Astrocyte (in vitro differentiated cells and primary cell): ENCODE measurements at places on chromosomes 16 and 17. TPM values are rescaled to one million over a fixed set of nuclear protein-coding genes. Genes with fewer than 3 reads are reported as not detected.
A peak's percentile ranks its signal among the peaks of the same experiment; 100 is the strongest.

GRCh38 chr17:61160204-61160603 lies 239.4 kb upstream of the TBX2 start:
- no peak for DNase-seq

- no peak for DNase-seq
Measured at GRCh38 chr17:15266325-15267125, 1.4 kb upstream of the PMP22 start.

DNA sequence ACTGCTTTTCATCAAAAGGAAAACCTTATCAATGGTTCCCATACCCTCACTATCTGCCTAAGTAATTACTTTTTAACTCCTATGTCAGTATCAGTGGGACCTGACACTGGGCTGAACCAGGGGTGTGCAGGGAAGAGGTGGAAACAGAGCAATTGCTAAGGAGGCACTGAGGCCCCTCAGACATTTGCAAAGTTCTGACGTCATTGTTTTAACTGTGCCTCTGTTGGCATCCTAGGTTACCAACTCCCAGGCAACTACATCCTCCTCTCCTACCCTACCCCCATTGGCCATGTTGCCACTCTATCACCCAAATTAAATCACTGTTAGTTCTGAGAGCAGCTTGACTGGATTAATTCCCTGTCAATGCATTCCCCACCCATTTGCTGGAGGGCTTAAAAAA lies 8.0 kb upstream of the WWOX start:
- DNase-seq = no peak

DNA sequence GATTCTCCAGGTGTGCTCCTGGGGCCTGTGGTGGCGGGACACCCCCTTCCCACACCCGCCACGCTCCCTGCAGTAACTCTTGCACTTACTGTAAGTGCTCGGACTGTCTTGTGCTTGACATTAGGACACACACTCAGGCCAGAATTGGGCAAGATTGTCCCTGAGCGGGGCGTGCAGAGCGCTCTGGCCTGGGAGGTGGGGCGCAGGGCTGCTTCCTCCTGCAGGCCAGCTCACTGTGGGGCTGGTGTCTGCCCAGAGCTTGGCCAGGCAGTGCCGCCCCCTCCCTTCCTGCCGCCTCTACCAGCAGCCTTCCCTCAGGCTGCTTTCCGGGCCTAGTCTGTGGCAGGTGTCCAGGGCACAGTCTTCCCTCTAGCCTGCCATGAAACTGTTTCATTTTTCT lies 6.1 kb upstream of the ATP6V0C start:
- no peak for DNase-seq

DNA sequence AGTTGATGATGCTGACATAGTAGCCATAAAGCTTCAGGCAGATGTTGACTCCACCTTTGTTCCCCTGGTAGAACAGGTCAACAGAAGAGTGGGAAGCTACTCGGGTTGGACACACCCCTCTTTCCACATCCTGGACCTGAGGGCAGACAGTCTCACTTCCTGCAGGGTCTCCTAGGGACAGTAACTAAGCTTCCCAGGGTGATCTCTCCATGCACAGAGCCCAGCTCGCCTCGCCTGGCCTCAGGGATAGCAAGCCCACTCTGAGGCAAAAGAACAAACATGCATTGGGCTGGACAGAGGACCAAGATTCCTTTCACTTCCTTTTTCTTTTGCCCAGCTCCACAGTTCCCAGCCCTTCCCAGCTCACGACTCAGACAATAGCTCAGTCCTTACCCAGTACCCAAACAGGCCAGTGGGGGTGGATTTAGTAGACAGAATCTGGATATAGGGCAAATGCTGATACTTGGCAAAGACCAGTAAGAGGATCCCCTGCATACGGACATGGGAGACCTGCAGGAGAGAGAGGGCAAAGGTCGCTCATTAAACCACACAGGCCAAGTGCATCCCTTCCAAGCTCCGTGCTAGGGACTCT lies 7.0 kb downstream of the INPP5K start:
- no peak for DNase-seq

- no peak for DNase-seq
Measured at GRCh38 chr17:6775871-6776405, at the start of gene FBXO39. TSS of gene FBXO39 (plus strand) at chr17:6776215. CDS start at chr17:6779869, 3,654 bp downstream.

- no peak for DNase-seq
Measured at GRCh38 chr17:62866471-62866870, 58.4 kb upstream of the MARCHF10 start.

GRCh38 chr17:28959471-28959871 lies 8.2 kb upstream of the PHF12 start:
- DNase-seq = no peak

DNA sequence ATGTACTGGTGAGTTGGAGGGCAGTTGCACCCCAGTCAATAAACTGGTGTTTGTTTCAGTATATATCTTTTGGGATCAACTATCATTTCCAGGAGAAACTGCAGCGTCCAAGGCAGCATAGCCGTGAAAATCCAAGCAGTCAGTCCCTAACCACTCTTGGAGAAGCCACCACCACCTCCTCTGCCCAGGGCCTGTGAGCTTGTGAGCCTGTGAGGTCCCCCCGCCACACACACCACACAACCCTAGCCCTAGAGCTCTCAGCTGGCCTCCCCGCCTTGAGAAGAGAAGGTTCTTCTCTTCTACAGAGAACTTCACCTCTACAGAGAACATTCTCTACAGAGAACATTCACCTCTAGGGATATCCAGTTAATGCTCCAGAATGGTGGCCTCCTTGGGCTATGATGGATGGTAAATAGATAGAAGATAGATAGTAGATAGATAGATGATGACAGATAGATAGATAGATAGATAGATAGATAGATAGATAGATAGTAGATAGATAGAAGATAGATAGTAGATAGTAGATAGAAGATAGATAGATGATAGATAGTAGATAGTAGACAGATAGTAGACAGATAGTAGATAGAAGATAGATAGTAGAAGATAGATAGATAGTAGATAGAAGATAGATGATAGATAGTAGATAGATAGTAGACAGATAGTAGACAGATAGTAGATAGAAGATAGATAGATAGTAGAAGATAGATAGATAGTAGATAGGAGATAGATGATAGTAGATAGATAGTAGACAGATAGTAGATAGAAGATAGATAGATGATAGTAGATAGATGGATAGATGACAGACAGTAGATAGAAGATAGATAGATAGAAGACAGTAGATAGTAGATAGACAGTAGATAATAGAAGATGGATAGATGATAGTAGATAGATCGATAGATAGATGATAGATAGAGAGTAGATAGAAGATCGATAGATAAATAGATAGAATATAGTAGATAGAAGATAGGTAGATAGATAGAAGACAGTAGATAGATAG lies 13.7 kb downstream of the ALOX15B start:
- no peak for DNase-seq

GRCh38 chr16:64391063-64391600 lies 730.7 kb downstream of the CDH11 start:
- DNase-seq = peak; percentile 57

- no peak for DNase-seq
Measured at GRCh38 chr17:6426356-6427101, 8.4 kb downstream of the AIPL1 start.

GRCh38 chr17:64253470-64253869 lies 9.6 kb downstream of the TEX2 start:
- DNase-seq = no peak

DNA sequence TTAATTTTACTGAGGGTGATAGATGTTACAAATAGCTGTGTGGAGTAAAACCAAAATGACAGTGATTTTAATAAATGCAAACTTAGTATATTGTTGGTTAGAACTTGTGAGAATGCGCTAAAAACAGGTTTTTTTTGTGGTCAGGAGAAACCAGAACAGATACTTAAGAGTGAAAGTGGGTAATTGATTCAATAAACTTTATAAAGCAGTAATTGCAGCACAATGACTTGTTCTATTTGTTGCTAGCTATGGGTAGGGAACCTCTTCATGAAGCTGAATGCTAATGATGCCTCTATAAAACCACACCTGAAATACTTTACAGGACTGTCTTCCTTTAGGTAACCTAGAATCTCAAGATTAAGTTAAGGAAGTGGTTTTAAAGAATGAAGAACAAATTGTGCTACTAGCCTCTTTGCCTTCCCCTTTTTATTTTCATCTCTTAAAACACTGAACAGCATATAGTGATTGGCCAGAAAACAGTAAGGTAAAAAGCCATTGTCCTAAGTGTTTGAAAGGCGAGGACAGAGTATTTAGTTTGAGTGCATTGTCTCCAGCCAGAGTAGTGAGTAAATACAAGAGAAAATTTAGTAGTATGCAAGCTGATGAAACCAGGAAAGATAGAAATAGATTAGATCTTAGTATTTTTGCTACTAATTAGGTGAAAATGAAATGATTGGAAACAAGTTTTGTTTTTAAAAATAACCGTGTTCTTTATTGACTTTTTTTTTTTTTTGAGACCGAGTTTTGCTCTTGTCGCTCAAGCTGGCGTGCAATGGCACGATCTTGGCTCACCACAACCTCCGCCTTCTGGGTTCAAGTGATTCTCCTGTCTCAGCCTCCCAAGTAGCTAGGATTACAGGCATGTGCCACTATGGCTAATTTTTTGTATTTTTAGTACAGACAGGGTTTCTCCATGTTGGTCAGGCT lies 6.0 kb downstream of the GGNBP2 start:
- no peak for DNase-seq

GRCh38 chr16:84656649-84657048 lies 8.3 kb downstream of the KLHL36 start:
- DNase-seq = no peak

DNA sequence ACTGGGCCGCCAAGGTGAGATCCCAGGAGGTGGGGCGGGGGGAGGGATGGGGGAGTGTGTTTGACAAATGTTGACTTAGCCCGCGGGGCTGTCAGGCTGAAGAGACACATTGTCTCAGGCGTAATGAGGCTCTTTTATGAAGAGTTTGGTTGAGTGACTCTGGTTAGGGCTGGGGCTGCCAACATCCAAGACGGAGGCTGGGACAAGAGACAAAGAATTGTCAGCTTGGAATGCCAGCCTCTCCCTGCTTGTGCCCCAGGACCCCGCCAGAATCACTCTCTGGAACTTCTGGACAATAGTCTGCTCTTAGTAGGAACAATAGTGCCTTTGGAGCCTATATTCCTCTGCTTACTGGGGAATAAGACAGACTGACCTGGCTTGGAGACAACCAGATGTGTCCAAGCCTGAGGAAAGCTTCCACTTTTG lies 24.0 kb downstream of the PCTP start:
- DNase-seq = no peak

- no peak for DNase-seq
Measured at GRCh38 chr16:66176111-66176510, 190.4 kb upstream of the CDH5 start.

- DNase-seq = no peak
Measured at GRCh38 chr16:25184771-25185170, 32.0 kb upstream of the AQP8 start.

DNA sequence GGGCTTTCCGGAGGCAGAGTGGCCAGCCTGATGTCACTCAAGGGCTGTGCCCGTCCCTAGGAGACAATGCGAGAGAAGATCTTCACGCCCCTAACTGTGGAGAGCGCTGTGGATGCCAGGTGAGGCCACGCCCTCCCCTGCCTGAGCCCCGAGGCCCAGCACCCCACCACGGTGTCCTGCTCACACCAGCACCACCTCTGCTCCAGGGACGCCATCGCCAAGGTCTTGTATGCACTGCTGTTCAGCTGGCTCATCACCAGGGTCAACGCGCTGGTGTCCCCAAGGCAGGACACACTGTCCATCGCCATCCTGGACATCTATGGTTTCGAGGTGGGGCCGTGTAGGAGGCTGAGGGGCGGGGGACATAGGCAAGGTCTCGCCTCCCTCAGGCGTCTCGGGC lies 27.8 kb downstream of the MYO15A start:
- no peak for DNase-seq

GRCh38 chr16:48556243-48556912 lies 53.6 kb downstream of the N4BP1 start:
- no peak for DNase-seq

GRCh38 chr17:78539781-78540180 lies 37.4 kb downstream of the DNAH17 start:
- DNase-seq = no peak

DNA sequence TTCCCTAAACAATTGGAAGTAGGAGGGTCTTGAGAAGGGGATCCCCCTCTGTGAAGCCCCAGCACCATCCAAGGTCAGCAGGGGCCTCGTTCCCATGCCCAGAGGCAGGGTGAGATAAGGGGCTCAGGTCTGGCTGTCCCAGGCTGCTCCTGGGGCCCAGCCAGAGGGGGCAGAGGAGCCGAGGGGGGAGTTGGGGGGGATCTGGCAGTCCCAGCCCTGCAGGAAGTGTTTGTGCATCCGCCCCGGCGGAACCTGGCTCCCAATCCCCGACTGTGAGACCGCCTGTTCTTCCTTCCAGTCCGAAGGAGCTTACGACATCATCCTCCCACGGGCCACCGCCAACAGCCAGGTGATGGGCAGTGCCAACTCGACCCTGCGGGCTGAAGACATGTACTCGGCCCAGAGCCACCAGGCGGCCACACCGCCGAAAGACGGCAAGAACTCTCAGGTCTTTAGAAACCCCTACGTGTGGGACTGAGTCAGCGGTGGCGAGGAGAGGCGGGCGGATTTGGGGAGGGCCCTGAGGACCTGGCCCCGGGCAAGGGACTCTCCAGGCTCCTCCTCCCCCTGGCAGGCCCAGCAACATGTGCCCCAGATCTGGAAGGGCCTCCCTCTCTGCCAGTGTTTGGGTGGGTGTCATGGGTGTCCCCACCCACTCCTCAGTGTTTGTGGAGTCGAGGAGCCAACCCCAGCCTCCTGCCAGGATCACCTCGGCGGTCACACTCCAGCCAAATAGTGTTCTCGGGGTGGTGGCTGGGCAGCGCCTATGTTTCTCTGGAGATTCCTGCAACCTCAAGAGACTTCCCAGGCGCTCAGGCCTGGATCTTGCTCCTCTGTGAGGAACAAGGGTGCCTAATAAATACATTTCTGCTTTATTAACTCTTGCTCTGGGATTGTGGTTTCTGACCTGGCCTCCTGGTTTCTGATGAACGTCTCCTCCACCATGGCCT lies 14.9 kb downstream of the GPRC5C start:
- DNase-seq = no peak

- no peak for DNase-seq
Measured at GRCh38 chr16:71885261-71885650, 1.3 kb upstream of the ZNF821 start.

GRCh38 chr17:6231886-6232731 lies 161.9 kb downstream of the WSCD1 start:
- DNase-seq = peak; percentile 55

GRCh38 chr16:47109361-47109760 lies 34.4 kb downstream of the NETO2 start:
- no peak for DNase-seq

The C1QTNF1 gene
- 1.8 and 2.2 TPM in 2 replicates for total RNA-seq

The TBC1D3E gene
- total RNA-seq = not detected in 2 replicates

The MYH10 gene
- total RNA-seq = 125 and 150 TPM in 2 replicates

The GP1BA gene
- 0.09 TPM in 1 of 2 replicates, not detected in the other for total RNA-seq

The ABCA8 gene
- not detected in 2 replicates for total RNA-seq

The ACSM2B gene
- total RNA-seq = not detected in 2 replicates

The WFIKKN1 gene
- 0.43 and 0.89 TPM in 2 replicates for total RNA-seq

The ZNF205 gene
- 13.2 and 15.4 TPM in 2 replicates for total RNA-seq

The CENPN gene
- 12.6 and 16.4 TPM in 2 replicates for total RNA-seq

The DNAAF1 gene
- 0.30 and 0.38 TPM in 2 replicates for total RNA-seq

The NPLOC4 gene
- 125 and 127 TPM in 2 replicates for total RNA-seq

The SLC5A11 gene
- not detected in 2 replicates for total RNA-seq
